ENCODE measurements at places on chromosomes 4 and X. TPM values are rescaled to one million over a fixed set of nuclear protein-coding genes. Genes with fewer than 3 reads are reported as not detected.

The PABPC1L2B gene
- total RNA-seq, result not detected

The PRRG3 gene
- total RNA-seq, result not detected

The AWAT1 gene
- not detected for total RNA-seq

The TEX13C gene
- total RNA-seq, result not detected

The NAT8L gene
- total RNA-seq, result 0.07 TPM

The CYTL1 gene
- 34.6 TPM for total RNA-seq

The FAM114A1 gene
- total RNA-seq, result 117 TPM

The HS3ST1 gene
- 5.3 TPM for total RNA-seq

The DOK7 gene
- 0.20 TPM for total RNA-seq

The INTU gene
- 5.0 TPM for total RNA-seq

The PAPSS1 gene
- total RNA-seq, result 116 TPM

The NPNT gene
- total RNA-seq, result 0.11 TPM

The CT45A3 gene
- not detected for total RNA-seq

The USP17L15 gene
- total RNA-seq, result not detected

The DDX60 gene
- total RNA-seq, result 18.1 TPM

The NSUN7 gene
- 0.21 TPM for total RNA-seq

The RPL34 gene
- total RNA-seq, result 1,407 TPM

The CHRNA9 gene
- not detected for total RNA-seq

The SSX3 gene
- not detected for total RNA-seq

The OPN1MW3 gene
- not detected for total RNA-seq

The ENAM gene
- not detected for total RNA-seq

The PDCL2 gene
- total RNA-seq, result not detected

The GALNTL6 gene
- not detected for total RNA-seq

The SULT1E1 gene
- total RNA-seq, result 267 TPM

The TMEM185A gene
- total RNA-seq, result 19.1 TPM

The VEGFC gene
- 18.9 TPM for total RNA-seq

The PCSK1N gene
- total RNA-seq, result not detected

The KLKB1 gene
- not detected for total RNA-seq

The EIF1AX gene
- total RNA-seq, result 31.5 TPM

The RASL11B gene
- total RNA-seq, result 0.11 TPM

The PRDM8 gene
- 0.33 TPM for total RNA-seq

The RBM47 gene
- 0.20 TPM for total RNA-seq

Data from pulmonary artery endothelial cell (primary cell).